ENCODE measurements at places on chromosomes 6 and 20.

- DNase-seq = no peak
Observed at GRCh38 chr6:128167552-128167951, 266.7 kb upstream of the THEMIS start.

DNA sequence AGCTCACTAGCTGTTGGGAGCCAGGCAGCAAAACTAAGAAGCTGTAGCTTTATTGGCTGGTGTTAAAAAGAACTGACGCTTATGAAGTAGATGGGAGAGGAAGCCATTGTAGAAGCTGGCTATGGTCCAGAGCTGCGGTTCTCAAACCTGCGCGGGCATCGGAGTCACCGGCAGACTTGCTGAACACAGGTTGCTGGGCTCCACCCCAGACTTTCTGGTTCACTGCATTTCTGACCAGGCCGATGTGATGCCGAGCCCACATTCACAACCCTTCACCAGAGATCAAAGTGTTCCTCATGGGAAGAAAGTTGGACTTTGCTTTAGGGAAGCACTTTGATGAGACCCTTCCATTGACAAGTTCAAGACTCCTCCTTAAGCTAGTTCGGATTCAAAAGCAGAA is 231.6 kb downstream of the QKI start:
- DNase-seq = no peak

- DNase-seq = no peak
Observed at GRCh38 chr6:154343473-154344308, 12.9 kb downstream of the IPCEF1 start.

DNA sequence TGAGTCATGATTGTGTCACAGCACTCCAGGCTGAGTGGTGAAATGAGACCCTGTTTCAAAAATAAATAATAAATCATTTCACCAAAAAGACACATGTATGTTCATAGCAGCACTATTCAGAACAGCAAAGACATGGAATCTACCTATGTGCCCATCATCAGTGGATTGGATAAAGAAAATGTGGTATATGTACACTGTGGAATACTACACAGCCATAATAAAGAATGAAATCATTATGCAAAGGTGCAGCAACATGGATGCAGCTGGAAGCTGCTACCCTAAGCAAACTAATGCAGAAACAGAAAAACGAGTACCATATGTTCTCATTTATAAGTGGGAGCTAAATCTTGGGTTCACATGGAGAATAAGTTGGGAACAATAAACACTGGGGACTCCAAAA is 33.1 kb downstream of the ZNF451 start:
- no peak for DNase-seq

- DNase-seq = no peak
Observed at GRCh38 chr6:149060300-149060984, 257.1 kb upstream of the TAB2 start.

DNA sequence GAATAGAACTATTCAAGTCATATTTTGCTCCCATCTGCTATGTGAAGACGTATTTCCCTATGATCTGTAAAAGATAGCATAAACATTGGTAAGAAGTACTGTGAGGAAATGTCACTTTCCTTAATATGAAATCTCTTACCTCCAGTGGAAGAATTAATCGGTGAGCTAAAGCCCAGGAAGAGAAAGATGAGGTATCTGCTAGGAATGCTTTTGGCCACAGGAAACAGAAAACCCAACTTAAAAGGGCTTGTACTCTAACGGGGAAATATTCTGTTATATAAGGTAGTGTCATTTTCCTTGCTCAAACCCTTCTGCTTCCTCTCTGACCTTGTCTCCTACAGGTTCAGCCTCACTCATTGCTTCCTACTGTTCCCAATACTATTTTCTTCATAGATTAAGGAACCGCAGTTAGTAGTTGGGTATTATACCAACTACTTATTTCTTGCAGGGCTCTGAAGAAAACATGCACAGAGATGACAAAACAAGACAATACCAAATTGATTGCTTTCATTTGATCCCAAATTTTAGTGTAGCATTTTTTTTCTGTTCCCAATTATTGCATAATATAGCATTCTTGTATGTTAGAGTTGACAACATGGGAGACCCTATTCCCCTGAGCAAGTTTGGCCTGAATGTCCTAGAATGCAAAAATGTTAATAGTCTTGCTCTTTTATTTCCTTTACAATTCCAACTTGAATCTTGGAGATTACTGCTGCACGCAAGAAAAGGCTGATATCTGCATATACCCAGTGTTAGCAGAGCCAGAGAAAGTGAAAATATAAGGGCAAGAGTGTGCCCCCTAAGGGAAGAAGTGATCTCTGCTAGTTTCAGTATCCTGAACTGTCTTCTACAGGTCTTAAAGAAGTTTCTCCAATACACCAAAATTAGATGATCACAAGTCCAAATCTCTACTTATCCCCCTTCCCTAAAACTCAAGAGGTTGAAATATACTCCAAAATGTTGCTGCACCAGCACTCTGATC is 65.3 kb downstream of the AFG1L start:
- no peak for DNase-seq

DNA sequence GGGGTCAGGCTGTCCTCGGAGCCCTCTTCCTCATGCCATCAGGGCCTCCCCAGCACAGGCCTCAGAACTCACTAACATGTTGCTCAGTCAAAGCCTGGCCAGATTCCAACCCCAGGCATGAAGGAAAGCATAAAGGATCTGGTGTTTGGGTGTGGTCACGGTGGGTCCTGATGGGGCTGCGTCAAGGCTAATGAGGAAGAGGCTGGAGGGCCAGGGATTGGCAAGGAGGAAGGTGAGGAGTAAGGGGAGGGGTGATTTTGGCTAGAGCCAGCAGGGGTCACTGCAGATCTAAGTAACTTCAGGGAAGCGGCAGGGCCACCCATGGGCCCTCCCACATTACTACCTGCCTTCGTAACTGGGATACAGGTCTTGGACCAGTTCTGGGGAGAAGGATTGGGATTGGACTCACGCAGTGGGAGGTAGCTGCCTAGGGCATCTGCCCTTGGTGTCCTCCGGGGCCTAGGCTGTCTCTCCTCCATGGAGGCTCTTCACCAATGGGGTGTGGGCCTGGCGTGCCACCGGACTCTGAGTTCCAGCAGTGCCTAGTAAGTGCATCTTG is 36.2 kb upstream of the MRPS18A start:
- peak; percentile 65 for DNase-seq

- DNase-seq = no peak
Observed at GRCh38 chr6:160966493-160967229, 24.9 kb upstream of the MAP3K4 start.

DNA sequence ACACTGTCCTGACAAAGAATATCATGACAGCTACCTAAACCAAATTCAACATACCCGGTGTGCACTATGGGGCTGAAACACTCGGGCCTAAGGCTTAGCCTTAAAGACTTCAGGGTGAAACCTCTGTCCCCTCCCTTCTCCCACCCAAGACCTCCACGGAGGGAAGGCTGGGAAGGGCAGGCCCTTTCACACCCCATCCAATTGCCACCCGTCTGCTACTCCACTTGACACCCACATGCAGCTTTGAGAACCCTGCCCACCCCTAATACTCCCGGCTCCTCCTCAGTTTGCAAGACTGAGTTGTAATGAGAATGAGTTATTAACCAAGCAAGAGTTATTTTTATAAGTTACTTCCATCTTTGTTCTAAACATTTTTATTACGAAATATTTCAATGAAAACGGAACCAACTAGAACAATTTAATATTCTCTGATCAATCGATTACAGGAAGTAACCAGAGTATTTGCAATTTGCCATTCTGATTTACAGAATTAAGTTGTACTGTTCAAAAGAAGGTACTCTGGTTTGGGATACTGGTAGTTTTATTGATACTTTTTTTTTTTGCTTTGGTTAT is 3.7 kb downstream of the TAF4 start:
- DNase-seq = no peak

- DNase-seq = no peak
Observed at GRCh38 chr6:16180696-16181438, 52.0 kb downstream of the MYLIP start.

GRCh38 chr6:40803897-40804702 is 216.9 kb upstream of the LRFN2 start:
- DNase-seq = no peak

- no peak for DNase-seq
Observed at GRCh38 chr6:109009962-109010704, 84.5 kb downstream of the SESN1 start.

DNA sequence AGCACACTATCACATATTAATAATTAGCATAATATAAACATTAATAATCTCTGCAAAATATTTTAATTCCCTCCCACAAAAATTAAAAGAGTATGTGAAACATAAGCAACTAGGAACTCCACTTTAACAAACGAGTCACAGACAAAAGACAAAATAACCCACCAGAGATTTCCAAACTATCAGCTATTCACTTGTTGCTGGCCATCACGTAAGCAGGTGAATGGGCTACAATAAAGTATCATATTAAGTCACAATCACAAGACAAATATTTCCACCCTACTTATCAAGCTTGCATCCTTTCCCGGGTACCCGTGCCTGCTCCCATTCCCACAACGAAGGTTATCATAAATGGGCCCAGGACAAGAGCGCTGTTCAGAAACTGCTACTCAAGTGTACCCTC is 2.5 kb downstream of the HDAC2 start:
- DNase-seq = no peak

All from neuronal stem cell (in vitro differentiated cells).